Naive thymus-derived CD4-positive, alpha-beta T cell (primary cell): ENCODE measurements at places on chromosomes 3 and 15. TPM values are rescaled to one million over a fixed set of nuclear protein-coding genes. Genes with fewer than 3 reads are reported as not detected.

Gene FBN1
- 0.51 TPM for total RNA-seq

Gene PTPRG
- total RNA-seq = 0.17 TPM

Gene RETNLB
- total RNA-seq = not detected

Gene EXD1
- not detected for total RNA-seq

Gene CCR9
- total RNA-seq = 0.61 TPM

Gene CYP19A1
- total RNA-seq = 1.4 TPM

Gene CHRFAM7A
- 2.9 TPM for total RNA-seq
